Effector CD4-positive, alpha-beta T cell (primary cell): ENCODE measurements at places on chromosomes 2 and 18.

DNA sequence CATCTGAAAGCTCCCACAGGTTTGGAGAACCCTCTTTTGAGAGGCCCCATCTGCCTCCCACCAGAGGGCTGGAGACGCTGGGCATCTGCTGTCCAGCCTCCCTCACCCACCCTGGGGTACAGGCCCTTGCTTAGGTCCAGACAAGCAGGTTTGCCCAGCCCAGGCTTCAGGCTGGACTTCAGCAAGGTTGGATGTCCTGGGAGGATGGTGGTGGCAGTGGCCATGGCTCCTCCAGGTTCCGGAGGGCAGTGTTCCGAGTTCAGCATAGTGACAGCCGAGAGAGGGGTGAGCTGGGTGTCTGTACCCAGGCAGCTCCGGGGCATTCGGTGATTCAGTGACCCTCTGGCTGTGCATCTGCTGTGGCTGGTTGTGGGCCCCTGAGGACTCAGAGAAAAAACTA is 58.2 kb upstream of the HDAC4 start:
- DNase-seq: no peak

GRCh38 chr2:136306836-136307235 is 188.9 kb upstream of the CXCR4 start:
- DNase-seq: no peak

DNA sequence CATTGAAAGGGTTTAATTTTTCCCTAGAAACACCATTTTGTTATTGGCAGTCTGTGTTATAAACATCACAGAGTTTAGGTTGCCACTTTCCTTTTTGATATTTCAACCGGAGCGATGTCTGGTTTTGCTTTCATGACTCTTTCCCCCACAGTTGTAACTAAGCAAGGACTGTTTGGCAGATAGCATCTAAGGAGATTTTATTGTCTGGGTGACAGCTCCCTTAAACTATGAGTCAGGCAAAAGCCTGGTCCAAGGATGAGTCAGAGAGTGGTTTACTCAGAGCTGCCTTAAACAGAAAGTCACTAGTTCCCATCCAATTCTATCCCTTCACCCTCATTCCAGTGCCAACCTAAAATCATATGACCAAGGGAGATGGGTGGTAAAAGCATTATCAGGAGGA is 341.6 kb upstream of the VWC2L start:
- no peak for DNase-seq

- DNase-seq: no peak
Observed at GRCh38 chr2:43321446-43321845, 95.0 kb upstream of the ZFP36L2 start.

- no peak for DNase-seq
Observed at GRCh38 chr2:239459606-239460005, 58.8 kb upstream of the HDAC4 start.
